Suppressor macrophage treated with lipopolysaccharide for 1 hour (primary cell): ENCODE measurements at places on chromosomes 4 and X.

- DNase-seq: no peak
Observed at GRCh38 chr4:105996845-105997244, 101.6 kb downstream of the NPNT start.

DNA sequence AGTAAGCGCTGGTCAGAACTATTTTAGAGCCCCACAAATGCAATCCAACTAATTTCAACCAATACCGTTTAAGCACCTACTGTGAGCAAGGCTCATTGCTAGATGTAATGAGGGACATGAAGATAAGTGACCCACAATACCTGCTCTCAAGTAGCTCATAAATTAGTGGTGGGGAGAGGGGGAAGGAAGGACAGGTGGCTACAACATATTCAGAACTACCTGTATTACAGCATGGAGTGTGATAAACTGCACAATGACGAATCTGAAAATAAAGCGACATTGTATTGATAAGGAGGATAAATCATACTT is 311.6 kb upstream of the DIAPH2 start:
- no peak for DNase-seq

DNA sequence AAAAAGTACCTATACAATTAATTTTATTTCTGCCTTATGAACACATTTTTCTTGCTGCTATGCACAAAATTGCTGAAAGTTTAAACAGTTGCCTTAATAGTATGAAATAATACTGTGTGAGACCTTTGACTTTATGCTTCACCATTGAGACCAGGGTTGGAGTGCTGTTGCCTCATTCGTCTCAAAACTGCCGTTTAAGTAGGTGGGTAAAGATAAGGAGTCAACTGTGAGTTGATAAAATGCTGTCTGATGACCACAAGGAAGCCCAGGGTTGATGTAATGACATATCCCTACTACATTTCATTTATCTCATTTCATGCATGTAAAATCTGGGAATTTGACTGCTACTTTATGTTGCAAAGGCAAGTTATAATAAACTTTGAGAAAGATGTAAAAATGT is 23.4 kb downstream of the STK26 start:
- DNase-seq: no peak

GRCh38 chrX:125170459-125170858 is 149.2 kb upstream of the TEX13C start:
- no peak for DNase-seq

- no peak for DNase-seq
Observed at GRCh38 chrX:135273162-135273561, 21.3 kb downstream of the ETDA start.

- DNase-seq: no peak
Observed at GRCh38 chr4:124253080-124253479, 459.5 kb downstream of the ANKRD50 start.

GRCh38 chr4:146062340-146062739 is 113.2 kb upstream of the LSM6 start:
- peak; percentile 9 for DNase-seq

DNA sequence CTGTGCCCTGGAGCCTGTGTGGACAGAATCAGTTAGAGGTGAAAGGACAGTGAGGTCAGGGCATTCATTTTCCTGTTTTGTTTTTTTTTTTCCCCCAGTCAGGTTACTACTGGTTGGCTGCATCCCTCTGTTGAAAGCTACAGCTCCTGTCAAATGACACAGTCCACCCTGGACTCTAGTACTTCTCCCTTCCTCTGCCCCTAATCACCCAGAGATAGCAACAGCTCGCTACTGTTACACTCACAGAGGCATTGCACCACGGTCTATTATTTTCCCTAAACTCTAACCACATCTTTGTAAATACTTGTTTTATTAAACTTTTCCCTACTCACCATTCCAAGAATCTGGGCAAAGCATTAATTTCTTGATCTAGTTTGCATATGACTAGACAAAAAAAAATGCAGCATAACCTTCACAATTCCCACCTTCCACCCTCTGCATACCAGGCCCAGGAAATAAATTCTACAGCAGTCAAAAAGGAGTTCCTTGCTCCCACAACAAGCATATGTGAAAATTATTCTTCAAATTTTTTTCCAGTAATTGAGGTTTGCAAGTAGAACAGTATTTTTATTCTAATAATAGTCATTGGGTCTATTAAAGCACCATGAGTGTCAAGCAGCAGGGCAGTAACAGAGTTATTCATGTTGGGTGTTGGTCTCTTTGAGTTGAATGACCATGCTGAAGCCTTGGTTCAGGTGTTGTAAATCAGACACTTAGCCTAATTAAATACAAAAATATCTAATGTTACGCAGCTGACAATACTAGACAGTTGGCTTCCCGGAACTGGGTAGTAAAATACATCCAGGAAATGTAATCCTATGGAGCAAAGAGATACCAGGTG is 329.2 kb downstream of the INPP4B start:
- no peak for DNase-seq

DNA sequence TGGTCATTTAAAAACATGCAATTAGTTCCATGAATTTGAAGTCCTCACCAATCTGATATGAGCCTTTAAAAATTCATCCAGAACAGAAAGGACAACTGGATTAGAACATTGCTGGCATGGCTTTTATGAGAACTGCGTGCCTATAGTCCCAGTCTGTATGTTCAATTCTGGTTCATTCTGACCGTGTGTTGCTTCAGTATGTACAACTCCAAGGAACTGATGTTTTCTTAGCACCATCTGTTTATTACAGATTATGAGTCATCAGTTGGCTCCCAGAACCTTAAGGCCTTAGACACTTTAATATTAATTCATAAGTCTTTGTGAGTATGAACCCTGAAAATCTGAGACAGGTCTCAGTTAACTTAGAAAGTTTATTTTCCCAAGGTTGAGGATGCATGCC is 115.0 kb downstream of the CEP44 start:
- no peak for DNase-seq

DNA sequence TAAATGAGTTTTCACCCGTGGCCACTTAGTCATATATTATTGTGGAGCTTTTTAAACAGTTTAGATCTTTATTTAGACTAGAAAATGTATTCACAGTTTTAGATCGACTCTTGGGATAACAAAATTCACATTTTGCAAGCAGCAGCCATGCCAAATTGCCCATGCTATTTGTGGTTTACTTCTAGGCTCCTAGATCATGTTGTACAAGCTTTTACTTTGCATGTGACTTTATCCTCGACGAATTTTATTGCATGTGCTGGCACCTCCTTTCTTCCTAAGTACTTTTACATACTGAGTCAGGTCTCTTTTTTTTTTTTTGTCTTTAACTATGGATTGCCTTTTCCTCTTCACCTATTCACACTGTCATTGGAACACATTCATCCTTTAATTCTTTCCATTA is 23.2 kb downstream of the BBS12 start:
- no peak for DNase-seq

DNA sequence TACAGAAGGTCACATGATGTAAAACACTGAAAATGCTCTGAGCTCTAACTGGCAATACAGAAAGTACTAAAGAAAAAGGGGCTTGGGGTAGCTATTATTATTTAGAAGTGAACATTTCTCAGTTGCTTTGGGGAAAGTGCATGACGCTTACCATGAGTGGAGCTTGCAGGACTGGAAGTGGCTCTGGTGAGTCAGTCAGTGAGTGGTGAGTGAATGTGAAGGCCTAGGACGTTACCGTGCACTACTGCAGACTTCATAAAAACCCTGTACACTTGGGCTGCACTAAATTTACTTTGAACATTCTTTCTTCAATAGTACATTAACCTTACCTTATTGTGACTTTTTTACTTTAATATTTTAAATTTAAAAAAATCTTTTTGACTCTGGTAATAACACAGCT is 89.3 kb upstream of the ENPP6 start:
- peak; percentile 44 for DNase-seq

DNA sequence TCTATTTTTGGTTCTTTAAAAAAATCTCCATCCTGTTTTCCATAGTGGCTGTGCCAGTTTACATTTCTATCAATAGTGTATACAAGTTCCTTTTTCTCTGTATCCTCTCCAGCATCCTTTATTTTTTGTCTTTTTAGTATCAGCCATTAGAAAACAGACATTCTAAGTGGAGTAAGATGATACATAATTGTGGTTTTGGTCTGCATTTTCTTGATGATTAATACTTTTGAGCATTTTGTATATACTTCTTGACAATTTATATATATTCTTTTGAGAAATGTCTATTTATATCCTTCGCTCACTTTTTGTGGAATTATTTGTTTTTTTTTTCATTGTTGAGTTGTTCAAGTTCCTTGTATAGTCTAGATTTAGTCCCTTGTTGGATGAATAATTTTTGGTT is 382.2 kb upstream of the SPOCK3 start:
- DNase-seq: no peak

- peak; percentile 88 for DNase-seq
Observed at GRCh38 chr4:101126059-101126458, 221.3 kb downstream of the PPP3CA start.

DNA sequence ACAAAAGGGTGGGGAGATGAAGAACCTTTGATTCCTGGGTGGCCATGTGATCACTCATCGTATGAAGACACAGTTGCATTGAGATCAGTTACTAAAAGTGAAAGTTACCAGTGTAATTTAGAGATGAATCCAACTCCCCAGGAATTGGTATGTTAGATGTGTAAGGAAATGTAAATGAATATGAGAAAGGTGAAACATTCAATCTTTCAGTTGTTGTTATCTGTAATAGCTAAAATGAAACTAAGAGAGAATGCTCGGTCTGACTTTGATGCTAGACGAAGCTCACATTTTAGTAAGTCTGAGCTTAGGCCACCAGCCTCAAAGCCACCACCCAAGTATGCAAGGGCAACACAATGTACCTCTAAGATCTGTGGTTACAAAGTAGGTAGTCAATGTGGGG is 194.3 kb upstream of the POF1B start:
- no peak for DNase-seq

DNA sequence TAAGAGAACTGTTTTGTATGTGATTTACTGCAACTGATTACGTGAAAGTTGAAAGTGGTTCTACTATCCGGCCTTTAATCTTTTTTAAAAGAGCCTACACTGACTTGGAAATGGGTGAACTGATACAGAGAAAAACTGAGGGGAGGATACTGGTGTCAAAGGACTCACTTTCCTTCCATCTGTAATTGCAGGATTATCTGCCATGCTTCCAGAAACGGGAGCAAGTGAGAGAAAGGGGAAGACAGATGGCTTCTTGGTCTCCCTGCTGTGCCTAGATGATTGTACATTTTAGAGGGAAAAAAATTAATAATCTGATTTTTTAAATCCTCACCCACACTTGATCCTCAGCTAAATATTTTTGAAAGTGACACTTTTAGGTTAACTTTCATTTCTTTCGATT is 88.3 kb upstream of the GRID2 start:
- DNase-seq: no peak

- no peak for DNase-seq
Observed at GRCh38 chr4:99664716-99665115, 7.1 kb upstream of the C4orf54 start.

- no peak for DNase-seq
Observed at GRCh38 chr4:25358515-25359275, 18.4 kb upstream of the ANAPC4 start.

GRCh38 chr4:143285696-143286437 is 50.8 kb upstream of the GAB1 start:
- DNase-seq: no peak

DNA sequence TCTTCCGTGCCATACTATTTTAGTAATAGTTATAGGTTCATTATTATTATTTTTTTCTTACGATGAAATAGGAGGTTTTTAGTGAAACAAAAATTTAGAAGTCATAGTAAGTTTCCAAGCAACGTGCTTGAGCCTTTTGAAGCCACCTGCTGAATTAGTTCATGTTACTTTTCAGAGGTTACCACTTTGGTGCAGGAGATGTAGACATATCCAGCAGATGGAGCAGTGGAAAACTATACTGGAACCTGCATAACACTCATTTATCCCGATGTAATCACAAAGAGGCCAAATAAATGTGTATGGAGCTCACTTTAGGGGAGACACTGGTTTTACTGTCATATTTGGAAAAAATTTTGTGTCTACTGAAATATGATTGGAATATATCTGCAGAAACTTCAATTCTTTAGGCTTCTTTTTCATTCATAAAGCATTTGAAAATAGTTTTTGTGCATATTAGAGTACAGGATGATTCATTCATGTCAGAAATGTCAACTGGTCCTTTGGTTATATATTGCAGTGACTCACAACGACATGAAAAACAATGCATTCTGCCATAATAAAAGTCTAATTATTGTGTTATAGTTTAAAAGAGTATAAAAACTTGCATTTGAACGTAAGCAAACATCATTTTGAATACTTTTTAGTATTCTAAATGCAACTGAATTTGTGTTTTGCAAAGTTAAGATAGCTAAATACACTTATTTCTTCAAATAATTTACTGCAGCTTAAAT is 2182.9 kb upstream of the TENM3 start:
- DNase-seq: no peak

DNA sequence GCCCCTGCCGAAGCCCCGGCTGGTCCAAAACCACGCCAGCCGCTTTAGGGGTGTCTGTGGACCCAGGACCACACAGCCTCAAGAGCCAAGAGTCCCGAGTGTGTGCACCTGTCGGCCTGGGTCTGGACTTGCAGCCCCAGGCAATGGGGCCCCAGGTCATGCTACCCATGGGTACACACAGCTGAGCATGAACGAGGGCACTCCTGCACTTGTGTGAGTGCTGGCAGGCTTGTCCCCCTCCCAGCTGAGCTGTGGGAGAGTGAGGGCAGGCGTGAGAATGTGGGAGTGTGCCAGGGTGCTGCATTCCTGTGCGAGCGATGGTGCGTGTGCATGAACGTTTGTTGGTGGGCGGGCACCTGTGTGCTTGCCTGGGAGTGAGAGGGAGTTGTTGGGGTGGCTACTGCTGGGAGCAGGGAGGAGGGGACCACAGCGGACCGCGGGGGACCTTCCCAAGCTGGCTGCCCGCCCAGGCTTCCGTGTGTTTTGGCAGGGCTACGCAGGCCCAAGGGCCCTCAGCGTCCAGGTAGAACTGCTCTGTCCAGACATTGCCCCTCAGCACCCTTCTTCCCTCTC is 30.8 kb downstream of the BLOC1S4 start:
- no peak for DNase-seq

DNA sequence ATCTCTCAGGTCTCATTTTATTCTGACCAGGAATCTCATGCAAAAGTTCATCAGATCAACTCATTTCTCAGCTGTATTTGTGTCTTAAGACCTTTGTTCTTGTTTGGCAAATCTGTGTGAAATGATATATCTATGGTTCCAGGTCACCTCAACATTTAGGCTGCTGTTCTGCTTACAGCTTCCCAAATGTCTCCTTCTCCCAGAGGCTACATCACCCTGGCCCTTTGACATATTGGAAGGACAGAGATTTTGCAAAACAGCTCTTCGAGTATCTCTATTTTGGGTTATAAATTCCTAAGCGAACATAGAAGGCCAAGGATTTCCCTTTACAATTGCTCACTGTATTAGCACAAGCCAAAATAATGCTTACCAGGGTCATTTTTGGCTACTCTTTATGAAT is 57.5 kb upstream of the GIMD1 start:
- no peak for DNase-seq

DNA sequence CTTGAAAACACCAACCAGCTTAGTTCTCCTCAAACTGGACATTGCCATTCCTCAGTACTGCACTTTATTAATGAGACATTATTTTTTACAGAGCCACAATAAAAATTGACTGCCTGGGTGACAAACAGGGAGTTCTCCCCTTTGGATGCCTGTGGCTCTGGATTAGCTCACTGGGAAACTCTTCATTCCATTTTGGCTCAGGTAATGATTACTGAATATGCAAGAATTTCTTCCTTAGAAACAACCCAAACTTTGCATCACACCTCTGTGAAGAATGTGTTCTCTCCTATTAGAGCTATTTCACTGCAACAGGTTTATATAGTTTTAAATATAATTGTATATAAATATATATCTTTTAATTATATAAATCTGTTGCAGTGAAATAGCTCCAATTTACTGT is 2065.8 kb downstream of the ARAP2 start:
- DNase-seq: no peak

- no peak for DNase-seq
Observed at GRCh38 chrX:50838820-50839600, 25.0 kb upstream of the SHROOM4 start.
